ENCODE measurements at places on chromosomes 6 and 20.

DNA sequence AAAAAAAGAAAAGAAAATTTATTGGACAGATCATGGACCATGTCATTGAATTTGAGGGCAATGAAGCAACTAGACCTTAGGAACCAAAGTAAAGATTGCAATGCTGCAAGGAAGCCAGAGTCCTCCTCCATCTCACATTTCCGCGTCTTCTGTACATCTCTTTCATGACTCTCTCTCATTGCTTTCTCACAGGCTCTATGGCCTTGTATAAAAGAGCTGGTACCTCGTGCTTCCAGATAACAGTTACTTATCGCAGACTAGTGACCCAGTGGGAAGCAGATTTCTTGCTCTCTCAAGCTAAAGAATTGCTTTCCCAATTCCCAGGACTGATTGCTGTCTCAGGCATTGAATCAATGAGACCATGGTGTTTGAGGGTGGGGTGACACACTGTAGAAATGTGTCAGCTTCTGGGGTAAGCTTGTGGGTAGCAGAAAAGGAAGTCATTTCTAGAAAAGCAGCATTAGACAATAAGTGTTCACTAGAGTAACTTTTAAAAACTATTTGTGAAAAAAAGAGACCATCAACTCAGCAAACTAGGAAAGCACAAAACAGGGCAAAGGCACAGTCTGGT, 635.3 kb downstream of the UTRN start:
- no peak for DNase-seq

- no peak for DNase-seq
These were observed 99.6 kb upstream of the SLC24A3 start for GRCh38 chr20:19112828-19113227.

GRCh38 chr6:143941852-143942627, 66.0 kb downstream of the PLAGL1 start:
- no peak for DNase-seq

GRCh38 chr20:35821807-35822242, 50.0 kb downstream of the PHF20 start:
- DNase-seq = no peak

GRCh38 chr6:42279966-42280629, 62.4 kb upstream of the MRPS10 start:
- peak; percentile 32 for DNase-seq

- no peak for DNase-seq
These were observed 756.9 kb downstream of the TFAP2A start for GRCh38 chr6:9657994-9658393.

- DNase-seq = no peak
These were observed 20.2 kb upstream of the MRPS18A start for GRCh38 chr6:43707767-43708166.

DNA sequence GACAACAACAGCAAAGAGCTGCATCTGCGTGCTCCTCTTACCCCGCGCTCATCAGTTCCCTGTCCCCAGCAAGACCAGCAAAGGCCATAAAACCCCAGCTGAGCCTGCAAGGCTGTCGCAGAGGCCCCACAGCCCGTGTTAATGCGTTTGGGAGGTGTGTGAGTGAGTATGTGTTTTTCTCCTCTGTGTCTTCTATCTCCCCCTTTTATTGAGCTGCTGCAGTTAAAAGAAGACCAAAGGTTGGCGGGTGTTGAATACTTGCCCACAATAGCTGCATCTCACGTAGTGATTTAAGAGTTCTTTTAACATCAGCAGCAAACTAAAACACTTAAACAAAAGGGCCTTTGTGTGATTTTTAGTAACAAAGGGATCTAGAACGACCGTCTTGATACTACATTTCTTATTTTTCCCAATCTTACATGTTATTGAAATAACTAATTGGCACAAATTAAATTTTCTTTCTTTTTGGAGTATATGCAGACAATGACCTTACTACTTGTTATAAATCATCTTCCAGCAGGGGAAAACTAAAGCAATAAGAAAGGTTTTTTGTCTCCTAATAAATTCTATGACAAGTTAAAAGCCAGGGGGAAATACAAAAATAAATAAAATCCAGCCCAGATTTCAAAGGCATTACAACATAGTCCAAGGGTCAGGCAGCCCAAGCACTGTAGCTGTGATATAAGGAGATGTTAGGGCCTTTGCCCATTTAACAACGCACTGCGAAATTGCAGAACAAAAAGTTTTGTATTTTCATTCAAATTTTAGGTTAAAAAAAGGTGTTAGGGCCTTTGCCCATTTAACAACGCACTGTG, 27.2 kb upstream of the CNKSR3 start:
- no peak for DNase-seq

GRCh38 chr6:79184641-79185040, 49.8 kb downstream of the HMGN3 start:
- no peak for DNase-seq

DNA sequence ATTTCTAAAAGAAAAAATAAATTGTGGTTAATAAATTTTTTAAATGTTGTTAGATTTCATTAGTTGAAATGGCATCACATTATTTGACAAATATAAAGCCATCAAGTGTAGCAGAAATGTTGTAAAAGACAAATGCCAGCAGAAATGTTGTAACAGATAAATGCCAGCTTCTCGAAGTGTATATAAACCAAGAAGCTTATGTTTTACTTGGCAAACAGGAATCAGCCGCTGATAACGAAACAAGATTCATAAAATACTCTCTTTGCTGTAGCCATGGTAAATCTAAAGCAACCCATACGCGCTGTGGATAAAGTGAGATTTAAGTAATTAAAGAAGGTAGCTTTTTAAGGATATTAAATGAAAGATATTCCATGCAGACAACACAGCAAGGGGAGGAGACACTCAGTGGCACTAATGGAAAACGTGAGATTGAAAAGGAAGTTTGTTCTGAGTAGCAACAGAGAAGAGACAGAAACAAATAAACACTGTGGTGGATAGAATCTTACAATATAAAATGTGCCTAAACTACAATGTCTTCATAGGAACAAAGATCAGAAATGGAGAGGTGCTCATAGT, 29.6 kb downstream of the BTBD9 start:
- peak; percentile 52 for DNase-seq

DNA sequence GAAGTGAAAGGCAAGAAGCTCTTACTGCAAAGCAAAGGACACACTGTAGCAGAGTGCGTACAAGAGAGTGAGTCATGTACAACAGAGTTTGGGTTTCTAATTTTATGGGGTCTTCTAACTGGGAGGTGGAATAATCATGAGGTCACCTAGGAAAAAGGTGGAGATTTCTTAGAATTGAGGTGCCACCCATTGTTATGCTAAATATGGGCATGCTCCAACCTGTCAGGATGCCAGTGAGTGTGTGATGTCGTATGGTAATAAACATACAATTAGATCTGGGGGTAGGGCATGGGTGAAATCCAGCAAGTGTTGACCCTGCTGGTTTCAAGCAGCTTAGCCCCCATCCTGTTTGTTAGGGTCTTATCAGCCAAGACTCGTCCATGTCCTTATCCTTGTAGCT, 46.6 kb downstream of the OR2B6 start:
- no peak for DNase-seq

- DNase-seq = no peak
These were observed 4.5 kb downstream of the KPNA5 start for GRCh38 chr6:116685437-116685993.

DNA sequence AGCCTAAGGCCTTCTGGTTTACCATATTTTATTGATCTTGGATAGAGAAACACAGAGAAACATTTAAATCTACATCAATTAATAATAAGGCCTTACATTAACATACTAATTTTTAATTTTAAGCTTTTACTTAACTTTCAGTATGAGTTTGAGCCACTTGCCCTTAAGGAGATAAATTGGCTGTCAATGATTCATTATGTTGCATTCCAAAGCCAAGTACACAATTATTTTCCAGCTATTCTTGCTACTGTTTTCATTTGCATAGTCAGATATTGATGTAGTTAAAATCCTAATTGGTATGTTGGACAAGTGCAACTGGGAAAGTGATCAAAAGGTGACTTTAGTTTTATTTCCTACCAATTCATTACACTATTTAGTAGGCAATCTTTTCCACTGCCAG, 58.2 kb downstream of the MOCS1 start:
- no peak for DNase-seq

DNA sequence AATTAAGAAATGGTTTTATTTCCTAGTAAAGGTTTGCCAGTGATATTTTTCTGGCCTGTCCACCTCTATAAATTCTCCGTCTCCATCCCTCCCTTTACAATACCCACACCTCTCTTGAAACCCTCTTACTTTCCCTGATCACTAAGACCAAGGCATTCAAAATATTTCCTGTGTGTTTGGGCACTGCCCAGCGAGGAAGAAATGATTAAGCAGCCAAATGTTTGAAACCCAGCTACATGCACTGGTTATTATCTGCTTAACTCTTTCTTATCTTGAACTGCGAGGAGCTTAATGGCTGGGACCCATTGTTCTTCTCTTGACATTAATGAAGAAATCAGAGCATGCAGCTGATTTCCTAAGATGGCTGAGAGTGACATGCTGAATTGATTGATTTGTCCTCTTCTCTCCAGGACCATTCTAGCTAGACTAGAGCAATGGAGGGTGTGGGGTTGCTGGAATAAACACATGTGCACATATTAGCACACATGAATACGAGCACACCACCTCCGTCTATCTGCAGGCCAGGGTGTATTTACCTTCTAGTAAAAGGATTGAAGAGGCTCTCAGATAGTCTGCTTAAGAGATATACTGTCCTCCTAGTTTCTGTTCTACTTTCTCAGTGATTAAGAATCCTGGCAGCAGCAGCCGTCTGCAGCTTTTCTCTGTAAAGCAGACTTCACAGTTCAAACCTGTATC, 46.1 kb upstream of the PRDM1 start:
- DNase-seq = no peak
